ENCODE measurements at places on chromosomes 11 and 22. TPM values are rescaled to one million over a fixed set of nuclear protein-coding genes. Genes with fewer than 3 reads are reported as not detected.

GRCh38 chr11:63888170-63889086, 28.5 kb downstream of the RCOR2 start:
- DNase-seq = peak; percentile 84

Gene OR51B4
- not detected for total RNA-seq

DNA sequence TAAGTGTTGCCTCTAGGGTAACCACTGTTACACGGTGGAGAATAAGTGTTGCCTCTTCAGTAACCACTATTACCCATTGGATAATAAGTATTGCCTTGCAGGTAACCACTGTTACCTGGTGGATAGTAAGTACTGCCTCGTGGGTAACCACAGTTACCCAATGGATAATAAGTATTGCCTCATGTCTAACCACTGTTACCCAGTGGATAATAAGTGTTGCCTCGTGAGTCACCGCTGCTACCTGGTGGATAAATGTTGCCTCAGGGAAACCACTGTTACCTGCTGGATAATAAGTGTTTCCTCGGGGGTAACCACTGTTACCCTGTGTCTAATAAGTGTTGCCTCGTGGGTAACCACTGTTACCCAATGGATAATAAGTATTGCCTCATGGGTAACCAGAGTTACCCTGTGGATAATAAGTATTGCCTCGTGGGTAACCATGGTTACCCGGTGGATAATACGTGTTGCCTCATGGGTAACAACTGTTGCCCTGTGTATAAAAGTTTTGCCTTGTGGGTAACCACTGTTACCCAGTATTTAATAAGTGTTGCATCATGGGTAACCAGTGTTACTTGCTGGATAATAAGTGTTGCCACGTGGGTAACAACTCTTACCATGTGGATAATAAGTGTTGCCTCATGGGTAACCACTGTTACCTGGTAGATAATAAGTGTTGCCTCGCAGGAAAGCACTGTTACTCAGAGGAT, 12.3 kb upstream of the NXPE4 start:
- DNase-seq = no peak

GRCh38 chr11:128180441-128181087, 406.8 kb downstream of the ETS1 start:
- no peak for DNase-seq

- peak; percentile 98 for DNase-seq
Observed at GRCh38 chr22:20916916-20917810, at the start of gene CRKL. CRKL (plus strand) TSS chr22:20917407; CDS start chr22:20917935, 528 bp downstream.

DNA sequence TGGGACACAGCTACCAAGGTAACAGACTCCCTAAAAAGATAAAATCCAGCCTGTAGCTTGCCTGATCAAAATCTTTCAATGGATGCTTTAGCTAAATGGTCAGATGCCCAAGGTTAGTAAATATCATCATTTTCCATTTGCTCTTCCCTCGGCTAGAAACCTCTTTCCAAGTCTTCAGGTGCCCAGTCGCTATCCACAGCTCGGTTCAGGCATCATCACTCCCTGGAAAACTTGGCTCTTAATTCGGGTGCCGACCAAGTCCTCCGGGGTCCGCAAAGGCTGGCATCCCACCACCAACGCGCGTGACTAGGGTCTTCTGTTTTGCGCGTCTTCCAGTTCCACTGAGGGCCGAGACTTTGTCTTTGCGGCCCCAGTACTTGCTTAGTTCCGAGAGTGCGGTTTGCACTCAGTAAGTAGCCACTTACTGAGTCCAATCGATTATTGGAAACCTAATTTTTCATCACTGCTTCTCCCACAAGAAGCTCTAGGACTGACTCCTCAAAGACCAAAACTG, 44.3 kb downstream of the OR4D9 start:
- no peak for DNase-seq

DNA sequence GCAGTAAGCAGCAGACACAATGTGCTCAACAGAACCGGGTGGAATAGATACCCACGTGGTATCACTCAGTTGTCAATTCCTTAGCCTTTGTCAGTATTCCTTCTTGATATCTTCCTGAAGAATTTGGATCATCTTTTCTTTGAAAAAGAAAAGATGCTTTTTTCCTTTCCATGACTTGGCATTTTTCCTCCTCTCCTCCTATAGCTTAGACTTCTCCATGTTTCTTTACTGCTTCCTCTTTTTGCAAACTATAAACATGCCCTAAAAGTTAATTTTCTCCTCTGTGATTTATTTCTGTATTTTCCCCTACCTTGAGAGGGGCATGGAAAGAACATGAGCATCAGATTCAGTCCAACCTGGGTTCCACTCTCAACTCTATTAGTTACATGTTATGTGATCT, 11.7 kb downstream of the CBLIF start:
- no peak for DNase-seq

Gene MIOX
- total RNA-seq = not detected

DNA sequence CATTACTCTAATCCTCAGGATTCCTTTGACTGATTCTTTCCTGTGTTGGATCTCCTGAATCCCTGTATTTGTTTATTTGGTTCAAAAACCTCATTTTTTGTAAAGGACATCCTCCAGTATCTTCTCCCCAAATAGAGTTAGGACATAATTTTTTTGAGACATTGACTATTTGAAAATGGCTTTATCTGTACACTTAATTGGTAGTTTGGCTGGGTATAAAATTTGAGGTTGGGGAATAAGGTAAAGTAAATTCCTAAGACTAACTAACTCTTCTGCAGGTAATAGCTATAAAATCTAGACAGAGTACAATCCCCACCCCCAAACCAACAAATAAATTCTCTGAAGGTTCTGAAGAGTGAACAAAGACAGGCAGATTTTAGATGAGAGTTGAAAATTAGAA, 114.4 kb downstream of the CTTN start:
- no peak for DNase-seq

Gene BTG4
- not detected for total RNA-seq

Gene C22orf42
- not detected for total RNA-seq

DNA sequence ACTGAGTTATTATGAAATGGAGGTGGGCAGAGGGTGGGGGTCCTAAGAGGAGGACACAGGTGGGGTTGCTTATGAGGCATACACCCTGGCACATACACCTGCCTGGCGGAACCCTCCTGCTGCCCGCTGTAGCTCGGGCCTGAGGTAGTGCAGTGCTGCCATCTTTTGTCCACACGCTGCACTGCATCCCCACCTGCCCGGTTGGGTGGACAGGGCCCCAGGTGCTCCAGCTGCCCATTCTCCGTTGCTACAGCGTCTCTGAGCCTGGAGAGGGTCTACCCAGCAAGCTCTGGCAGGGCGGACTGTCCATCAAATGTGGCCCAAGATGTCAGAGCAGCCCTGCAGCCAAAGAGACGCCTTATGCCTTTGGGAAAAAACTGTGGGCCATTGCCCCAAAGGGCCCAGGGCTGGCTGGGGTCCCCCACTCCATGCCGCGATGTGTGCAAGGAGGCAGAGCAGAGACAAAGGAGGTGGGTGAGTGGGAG, 131.2 kb downstream of the BUD13 start:
- peak; percentile 41 for DNase-seq

GRCh38 chr11:102312667-102313066, 4.6 kb upstream of the BIRC3 start:
- no peak for DNase-seq

Gene LRFN4
- 20.6 TPM for total RNA-seq

DNA sequence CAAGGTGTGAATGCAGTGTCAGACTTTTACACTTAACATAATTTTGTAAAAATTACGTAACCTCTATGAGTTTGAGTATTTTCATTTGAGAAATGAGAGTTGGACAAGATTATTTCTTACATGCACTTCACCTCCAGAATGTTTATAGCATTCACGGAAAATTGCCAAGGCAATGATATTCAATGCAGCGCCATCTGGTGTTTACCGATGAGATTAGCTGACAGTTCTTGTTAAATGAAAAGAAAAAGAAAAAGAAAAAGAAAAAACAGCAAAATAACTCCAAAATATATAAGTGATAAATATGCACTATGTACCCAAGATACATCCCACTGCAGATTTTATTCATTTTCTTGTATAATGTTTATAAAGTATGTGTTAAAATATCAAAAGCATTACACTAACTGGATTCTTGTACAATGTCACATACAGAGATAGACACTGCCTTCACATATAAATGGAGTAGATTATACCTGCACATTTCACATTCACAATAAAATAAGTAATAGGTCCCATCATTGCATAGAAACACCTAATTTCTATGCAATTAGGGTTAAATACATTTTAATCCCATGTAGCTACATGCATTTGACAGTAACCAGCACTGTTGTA, 976.3 kb upstream of the FAT3 start:
- DNase-seq = no peak

- DNase-seq = no peak
Observed at GRCh38 chr11:86802601-86803051, 2.3 kb downstream of the PRSS23 start.

- no peak for DNase-seq
Observed at GRCh38 chr11:109347304-109347703, 74.7 kb upstream of the C11orf87 start.

Gene SAA2
- 4.4 TPM for total RNA-seq

- DNase-seq = no peak
Observed at GRCh38 chr22:37910890-37911672, 5.0 kb downstream of the MICALL1 start.

DNA sequence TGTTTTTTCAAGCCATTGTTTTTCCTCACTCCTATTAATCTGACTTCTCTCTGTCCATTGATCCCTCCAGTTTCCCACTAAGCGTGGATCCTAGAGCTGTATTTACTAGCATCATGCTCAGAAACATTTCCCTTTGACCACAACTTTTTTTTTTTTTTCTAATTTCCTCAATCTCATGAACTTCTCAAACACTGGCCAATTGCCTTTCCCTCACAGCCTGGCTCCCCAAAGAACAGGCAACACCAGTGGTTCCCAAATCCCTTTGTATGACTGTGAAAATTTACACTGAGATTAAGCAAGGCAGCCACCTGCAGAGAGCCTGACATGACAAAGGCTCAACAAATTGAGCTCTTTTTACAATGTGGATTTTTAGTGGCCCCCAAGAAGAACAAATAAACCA, 1.4 kb upstream of the TPP1 start:
- DNase-seq = no peak

Gene RFPL1
- total RNA-seq = not detected

Gene SOX6
- 8.3 TPM for total RNA-seq

GRCh38 chr11:61502522-61502921, 6.0 kb upstream of the LRRC10B start:
- DNase-seq = no peak

DNA sequence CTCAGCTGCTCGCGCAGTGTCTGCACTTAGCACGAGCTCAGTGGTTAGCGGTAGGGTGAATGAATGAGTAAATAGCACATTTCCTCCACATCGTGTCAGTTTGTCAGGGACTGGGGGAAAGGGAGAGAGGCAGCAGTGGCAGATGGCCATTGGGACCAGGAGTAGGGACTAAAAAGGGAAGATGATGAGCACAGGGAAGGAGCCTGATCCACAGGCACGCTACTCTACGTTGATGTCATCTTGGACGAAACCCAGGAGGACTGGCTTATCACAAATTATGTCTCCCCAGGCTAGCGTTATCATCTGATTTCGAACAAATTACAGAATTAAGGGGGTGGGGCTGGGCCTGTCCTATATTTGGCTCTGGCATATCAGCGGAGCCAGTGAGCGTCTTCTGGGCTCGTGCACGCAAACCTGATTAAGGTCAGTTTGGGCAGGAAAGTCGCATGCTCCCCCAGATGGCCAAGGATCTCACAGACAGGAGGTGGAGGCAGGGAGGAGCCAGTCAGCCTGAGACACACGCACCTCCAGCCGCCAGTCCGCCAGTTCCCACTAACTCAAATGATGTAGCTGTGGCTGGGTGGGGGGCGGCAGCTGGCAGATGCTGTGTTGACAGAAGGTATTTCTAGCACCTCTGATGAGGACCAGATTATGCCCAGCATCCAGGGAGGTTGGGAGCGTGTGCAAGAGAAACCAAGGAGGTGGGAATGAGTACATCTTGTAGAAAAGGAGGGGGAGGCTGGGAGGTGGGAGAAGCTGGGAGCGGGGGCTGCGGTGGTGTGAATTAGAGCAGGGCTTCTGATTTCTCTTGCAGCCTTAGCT, 97.4 kb upstream of the PRDM11 start:
- DNase-seq = no peak

DNA sequence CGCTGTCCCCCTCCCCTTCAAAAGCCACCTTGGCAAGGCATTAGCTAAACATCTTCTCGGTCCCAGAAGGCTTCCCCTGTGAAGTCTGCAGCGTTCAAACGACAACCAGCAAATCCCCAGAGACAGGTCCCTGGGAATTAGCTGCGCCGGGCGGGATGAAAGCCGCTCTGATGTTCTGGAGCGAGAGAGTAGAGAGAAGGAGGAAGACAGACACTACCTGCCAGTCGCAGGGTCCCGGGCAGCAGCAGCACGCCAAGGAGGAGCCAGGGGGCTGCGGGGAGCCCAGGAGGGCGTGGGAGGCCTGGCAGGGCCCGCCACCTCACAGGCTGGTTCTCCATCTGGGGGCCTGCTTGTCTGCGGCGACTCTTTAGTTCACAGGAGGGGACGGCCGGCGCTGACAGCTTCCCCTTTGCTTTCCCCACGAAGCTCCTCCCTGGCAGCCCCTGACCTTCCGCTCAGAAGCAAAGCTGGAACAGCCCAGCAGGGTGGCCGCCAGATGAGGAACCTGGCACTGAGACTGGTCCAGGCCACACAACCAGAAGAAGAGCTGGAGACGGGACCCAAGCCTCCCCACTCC, at the start of gene NFAM1:
NFAM1 (minus strand) TSS at position 384 of the 577 bp plus-strand sequence; CDS start at position 338, 46 bp downstream.
- peak; percentile 30 for DNase-seq

GRCh38 chr22:23380230-23380573, 199.9 kb downstream of the IGLL1 start:
- DNase-seq = no peak

DNA sequence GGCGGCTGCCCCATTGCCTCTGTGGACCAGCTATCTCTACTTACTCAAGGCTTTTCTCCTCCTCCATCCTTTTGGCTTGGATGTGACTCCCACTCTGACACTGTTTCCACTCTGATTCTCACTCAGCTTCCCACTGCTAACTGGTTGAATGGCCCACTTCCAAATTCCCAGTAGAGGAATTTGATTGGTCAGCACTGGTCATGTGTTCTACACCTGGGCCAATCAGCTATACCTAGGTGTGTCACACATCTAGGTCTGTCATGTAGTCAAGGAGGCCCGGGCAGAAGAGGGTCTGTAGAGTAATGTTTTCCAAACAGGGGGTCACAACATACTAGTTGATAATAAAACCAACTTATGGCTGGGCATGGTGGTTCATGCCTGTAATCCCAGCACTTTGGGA, 53.3 kb downstream of the TPBGL start:
- DNase-seq = no peak

DNA sequence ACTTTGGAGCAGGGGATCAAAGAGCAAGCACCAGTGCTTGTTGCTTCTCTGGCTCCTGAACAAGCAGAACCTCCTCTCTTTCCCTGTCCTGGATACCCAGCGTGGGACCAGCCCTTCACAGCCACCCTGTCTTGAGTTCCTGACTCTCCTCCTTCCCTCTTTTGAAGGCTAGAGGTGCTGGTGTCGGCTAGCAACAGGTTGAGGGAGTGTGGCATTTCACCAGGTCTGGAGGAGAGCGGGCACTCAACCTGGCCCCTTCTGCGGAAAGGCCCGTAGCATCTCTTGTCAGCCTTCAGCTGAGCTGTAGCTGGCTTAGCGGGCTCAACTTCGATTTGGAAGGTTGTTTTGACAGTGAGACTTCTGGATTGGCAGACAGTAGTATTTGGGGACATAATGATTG, 26.6 kb downstream of the RCOR2 start:
- DNase-seq = no peak

Gene POTEH
- total RNA-seq = not detected

Data from transverse colon (tissue), 4 donors.